Stimulated activated effector memory CD8-positive, alpha-beta T cell treated with anti-CD3 and anti-CD28 coated beads, Interleukin-12 subunit alpha, Interleukin-12 subunit beta, amount 100 ng/mL, for 72 hours (primary cell): ENCODE measurements at places on chromosomes 4 and X.

GRCh38 chr4:7501873-7502272 lies 67.1 kb upstream of the PSAPL1 start:
- DNase-seq: no peak

GRCh38 chr4:1080961-1081688 lies 32.2 kb downstream of the RNF212 start:
- no peak for DNase-seq

DNA sequence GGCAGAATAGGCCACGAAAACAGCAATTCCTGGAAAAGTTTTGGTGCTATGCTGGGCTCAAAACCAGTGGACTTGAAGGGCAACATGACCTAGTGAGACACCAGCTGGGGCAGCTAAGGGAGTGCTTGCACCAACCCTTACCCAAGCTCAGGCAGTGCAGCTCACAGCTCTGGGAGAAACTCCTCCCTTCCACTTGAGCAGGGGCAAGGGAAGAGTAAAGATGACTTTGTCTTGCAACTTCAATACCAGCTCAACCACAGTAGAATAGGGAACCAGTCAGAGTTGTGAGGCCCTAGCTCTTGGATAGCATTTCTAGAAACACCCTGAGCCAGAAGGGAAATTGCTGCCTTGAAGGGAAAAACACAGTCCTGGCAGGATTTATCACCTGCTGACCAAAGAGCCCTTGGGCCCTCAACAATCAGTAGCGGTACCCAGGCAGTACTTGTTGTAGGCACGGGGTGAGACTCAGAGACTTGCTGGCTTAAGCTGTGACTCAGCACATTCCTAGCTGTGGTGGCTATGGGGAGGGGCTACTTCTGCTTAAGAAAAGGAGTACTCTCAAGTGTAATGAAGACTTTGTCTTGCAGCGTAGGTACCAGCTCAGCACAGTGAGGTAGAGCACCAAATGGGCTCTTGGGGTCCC lies 19.7 kb upstream of the ABCG2 start:
- DNase-seq: no peak

- DNase-seq: no peak
These were observed 143.5 kb upstream of the LNX1 start for GRCh38 chr4:53734584-53735353.

GRCh38 chrX:134006484-134007161 lies 21.2 kb upstream of the GPC3 start:
- no peak for DNase-seq

- no peak for DNase-seq
These were observed 32.4 kb upstream of the BLTP1 start for GRCh38 chr4:122119739-122120138.

GRCh38 chr4:90074322-90074886 lies 52.8 kb upstream of the CCSER1 start:
- DNase-seq: no peak

DNA sequence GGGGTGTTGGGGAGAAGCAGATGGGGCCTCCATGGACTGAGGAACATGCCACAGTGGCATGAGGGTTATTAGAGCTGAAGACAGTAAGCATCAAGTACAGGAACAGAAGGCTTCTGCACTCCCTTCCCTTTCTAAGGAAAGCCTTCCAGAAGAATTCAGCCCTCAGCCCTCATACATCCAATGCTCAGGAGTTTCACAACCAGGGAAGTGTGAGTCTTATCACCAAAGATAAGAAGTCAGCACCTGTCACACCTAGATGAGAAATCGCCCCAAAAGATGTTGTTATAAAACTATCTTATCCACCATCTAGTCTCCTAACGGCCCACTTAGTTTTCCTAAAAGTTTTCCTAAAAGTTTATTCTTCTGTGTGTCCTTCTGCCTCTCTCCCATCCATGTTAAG lies 78.0 kb upstream of the STS start:
- no peak for DNase-seq
